AG04450 (cell line): ENCODE measurements at places on chromosomes 2 and 18.
A peak's percentile ranks its signal among the peaks of the same experiment; 100 is the strongest.

DNA sequence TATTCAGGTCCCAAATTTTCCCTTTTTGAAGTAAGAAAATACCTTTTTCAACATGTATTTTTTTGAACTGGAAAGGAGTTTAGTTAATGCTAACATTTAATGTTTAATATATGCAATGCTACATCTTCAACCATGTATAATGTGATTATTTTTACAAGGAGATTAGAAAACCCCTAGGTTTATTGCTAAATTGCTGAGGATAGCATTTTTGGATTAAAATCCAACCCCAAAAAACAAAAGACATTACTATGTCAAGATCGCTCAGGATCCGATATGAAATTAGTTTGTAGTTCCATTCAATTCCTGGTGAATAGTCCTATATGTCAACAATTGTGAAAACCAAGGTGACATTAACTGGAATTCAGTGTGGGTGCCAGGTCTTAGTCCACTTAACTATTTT, 35.2 kb downstream of the LRP1B start:
- no peak for DNase-seq

DNA sequence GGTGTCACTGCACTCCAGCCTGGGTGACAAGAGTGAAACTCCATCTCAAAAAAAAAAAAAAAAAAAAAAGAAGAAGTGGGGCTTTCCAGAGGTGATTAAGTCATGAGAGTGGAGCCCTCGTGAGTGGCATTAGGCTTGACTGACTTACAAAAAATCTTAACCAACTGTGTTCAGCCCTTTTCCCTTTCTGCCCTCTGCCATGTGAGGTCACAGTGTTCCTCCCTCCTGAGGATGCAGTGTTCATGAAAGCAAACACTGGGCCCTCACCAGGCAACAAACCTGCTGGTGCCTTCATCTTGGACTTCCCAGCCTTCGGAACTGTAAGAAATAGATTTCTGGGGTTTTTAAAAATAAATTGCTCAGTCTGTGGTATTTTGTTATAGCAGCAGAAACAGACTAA, 37.0 kb upstream of the METTL21A start:
- no peak for DNase-seq

DNA sequence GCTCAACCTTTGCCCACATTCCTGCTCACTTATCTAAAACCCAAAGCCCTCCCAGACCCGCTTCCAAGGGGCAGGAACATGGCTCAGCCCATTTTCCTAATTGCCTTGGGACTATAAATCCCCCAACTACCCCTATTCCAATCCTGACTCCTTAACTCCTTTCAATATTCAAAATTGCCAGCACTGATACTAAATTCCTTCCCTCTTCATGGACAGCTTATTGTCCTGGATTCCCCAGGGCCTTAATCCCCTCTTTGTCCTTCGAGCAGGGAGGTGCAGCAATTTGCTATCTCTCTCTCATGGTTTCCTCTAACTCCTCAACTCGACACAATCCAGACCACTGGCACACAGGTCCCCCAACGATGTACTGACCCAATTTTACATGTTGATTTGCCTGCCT, 99.1 kb downstream of the SLC25A12 start:
- DNase-seq = no peak

DNA sequence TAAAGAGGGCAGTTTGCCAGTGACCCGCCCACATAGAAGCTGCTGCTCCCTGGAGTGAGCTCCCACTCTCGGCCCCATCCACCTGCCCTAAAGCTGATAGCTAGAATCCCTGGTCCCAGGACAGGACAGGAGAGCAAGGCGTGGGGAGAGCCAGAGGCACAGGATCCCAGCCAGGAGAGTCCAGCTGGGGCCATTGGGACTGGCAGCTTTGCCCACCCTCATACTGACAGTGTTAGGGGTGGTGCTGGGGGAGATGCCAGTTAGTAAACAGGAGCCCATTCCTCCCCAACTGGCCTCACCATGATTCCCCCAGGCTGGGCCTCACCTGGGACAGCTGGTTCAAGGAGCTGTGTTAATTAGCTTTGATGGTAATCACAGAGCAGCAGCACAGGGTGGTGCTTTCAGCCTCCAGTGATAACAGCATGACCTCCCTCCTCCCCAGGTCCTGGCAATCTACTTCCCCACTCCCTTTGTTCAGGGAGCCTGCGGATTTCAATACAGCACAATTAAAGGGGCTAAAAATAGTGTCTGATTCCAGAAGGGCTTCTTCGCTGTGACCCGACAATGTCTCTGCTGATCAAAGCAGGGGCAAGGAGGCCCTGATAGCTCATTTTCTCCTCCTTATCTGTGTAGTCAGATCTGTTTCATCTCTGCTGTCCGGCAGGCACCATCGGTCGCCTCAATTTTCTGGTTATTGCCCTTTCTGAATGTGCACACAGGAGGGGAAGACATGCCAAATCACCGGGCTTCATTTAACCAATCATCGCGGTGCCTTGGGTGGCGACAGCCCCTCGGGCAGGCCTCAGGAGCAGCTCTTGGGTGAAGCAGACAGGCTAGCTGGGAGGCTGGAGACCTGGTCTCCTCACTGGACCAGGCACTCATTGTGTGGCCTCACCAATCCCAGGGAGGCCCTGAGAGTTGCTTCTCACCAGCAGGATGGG, 119.9 kb upstream of the TEX51 start:
- DNase-seq = no peak

- DNase-seq = no peak
Observed at GRCh38 chr2:235924675-235925063, 243.5 kb downstream of the GBX2 start.

DNA sequence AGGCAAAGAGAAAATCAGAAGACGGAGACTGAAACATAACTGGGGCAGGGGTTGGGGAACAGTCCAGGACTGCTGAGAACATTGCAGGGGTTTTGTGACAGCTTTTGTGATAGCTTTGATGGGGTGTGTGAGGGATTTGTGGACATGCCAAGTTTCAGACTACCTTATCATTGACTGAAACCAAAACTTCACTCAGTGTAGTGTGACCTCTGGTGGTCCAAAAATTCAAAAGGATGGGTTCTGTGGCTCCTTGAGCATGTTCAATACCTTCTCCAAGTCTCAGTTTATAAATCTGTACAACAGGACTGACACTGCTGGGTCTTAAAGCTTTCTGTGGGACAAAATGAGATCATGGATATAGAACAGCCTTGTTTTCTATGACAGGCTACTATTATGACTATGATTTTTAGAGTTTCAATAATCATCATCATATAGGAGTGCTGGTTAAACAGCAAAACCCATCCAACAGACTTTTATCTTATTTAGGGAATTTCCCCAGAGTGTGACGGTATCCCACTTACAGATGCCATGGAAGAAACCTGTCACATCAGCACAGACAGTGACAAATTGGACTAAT, 259.2 kb upstream of the SLC14A2 start:
- DNase-seq = no peak

DNA sequence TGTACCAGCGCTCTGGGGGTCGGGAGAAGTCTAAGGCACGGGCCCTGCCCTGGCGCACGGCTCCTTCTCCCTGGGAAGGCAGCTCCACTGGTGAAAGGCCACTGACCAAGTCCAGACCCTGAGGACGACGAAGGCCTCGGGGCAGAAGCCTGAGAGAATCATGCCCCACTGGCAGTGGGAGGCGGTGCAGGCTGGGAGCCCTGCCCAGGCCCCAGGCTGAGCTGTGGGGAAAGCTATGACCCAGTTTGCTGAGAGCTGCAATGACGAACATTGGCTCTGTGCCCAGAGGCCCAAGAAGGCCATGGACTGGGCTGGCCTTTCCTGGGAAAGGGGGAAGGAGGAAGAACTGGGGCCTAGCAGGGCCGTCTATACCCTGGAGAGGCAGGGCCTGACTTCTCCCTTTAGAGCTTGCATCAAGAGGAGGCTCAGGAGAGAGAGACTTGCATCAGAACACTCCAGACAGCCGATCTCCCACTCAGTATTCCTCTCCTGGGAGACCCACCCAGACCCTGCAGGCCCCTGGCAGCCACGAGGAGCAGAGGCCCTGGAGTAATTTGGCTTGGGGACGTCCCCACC, 32.9 kb downstream of the HS1BP3 start:
- peak; percentile 98 for DNase-seq

DNA sequence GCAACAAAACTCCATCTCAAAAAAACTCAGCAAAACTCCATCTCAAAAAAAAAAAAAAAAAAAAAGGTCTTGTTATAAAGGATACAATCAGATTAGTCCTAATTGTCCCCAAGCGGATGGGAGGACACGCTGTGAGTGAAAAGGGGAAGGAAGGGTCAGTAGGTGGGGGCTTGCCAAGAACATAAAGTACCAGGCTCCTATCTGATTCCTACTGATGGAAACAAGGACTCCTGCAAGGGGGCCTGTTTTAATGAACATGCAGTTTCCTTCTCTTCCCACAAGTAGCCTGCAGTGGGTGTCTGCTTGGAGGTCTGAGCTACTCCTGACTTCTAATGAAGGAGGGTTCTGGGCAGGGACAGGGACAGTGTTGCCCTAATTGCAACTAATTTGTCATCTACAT, 7.9 kb downstream of the SCG2 start:
- DNase-seq = no peak

DNA sequence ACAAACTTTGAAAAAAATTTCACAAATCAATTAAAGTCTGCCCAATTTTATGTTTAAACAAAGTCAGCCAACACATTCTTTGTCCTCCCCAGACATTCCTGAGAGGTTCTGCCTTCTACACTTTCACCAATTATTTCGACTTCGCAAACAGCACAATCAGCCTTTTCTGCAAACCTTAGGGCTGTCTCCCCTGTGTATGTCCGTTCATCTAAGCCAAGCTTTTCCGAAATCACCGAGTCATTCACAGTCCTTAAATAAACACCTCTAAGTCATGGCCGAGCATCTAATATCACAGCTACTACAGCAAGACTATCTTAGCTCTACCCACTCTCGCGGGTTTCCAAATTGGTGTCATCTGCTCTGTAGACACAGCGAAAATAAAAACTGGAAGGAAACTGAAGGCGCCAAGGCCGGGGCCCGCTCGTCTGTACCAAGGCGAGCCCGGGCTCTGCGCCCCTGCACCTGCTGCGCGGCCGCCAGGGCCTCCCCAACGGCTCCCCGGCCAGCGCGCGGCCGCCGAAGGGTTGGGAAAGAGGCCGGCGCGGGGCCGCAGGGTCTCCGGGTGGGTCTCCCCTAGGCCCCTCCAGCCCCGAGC, 730 bp downstream of the ODC1 start:
- no peak for DNase-seq

GRCh38 chr2:97662895-97663625, 784 bp downstream of the ACTR1B start:
- peak; percentile 43 for DNase-seq

DNA sequence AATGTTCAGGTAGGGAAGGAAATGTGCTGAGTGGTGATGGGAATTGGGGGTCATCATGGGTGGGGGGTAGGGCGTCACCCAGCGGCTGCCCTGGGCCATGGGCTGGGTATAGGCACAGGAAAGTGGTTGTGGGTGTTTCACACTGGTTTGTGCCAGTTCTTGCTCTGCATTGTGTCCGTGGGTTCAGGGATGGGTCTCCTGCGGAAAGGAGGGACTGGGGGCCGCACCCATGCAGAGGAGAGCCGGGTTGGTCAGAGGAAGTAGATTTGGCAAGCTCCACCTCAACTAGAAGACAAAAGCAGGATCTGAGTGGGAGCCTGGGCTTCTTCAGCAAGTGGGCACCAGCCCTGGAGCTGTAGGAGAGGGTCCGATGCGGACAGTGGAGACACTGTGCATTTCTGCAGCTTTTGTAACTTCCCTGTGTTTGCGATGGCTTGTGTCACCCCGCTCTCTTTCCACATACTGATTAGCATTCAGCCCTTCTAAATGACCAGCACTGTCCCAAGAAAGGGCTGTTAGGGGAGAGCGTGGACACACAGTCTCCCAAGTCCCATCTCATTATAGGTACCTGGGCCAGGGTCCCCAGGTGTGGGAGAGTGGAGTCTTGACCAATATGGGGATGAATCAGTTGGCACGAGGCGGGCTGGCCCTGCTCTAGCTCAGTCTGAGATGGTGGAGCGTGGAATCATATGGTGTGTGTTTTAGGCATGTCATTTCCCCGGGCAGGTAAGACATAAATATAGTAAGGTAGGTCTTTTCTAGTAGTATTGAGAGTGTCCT, 67.2 kb downstream of the LRRFIP1 start:
- no peak for DNase-seq

GRCh38 chr2:170332676-170333402, 154.9 kb downstream of the MYO3B start:
- no peak for DNase-seq

DNA sequence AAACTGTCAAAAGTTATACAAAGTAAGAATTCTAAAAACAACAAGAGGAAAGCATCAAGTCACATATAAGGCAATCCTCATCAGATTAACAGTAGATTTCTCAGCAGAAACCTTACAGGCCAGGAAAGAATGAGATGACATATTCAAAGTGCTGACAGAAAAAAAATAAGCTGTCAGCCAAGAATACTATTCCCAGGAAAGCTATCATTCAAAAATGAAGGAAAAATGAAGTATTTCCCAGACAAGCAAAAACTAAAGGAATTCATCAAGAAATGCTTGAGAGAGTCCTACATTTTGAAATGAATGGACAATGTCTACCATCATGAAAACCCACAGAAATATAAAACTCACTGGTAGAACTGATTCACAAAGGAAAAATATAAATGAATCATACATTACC, 268.9 kb upstream of the OSR1 start:
- DNase-seq = no peak

- DNase-seq = no peak
Observed at GRCh38 chr2:238308177-238308576, 12.1 kb upstream of the TRAF3IP1 start.

DNA sequence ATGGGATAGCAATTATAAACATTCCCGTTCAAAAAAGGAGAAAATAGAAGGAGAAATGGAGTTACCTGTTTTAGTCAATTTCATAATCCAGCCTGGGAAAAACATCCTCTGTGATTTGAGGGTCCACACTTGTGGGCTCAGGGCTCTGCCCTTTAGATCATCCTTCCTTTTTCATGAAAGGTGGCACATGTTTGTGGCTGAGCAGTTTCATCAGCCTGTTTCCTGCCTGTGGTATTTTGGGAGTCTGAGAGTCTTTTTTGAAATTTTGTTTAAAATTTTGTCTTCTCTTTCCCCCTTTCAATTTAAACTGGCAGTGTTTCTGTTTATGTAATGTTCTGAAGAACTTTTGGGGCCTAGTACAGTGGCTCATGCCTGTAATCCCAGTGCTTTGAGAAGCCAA, 84.0 kb downstream of the KIAA1328 start:
- no peak for DNase-seq

GRCh38 chr2:233359823-233360222, 5.5 kb downstream of the DGKD start:
- DNase-seq = no peak

DNA sequence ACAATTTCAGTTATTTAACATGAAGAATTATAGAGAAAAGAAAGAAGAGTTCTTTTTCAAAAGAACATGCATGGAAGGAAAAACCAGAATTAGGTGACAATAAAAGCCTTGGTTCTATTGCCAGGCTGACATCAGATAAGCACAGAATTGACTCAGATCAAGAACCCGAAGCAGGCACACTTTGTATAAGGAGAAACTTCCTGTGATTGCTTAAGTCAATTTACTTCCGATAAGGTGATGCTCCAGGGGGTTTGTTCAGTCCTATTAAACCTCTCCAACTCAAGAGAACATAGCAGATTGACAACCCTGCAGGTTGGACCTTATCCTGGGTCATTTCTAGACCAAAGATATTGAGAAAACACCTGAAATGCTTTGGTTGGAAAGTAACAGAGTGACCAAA, 31.4 kb downstream of the GAREM1 start:
- DNase-seq = no peak
